ENCODE measurements at places on chromosomes 1 and 21.

DNA sequence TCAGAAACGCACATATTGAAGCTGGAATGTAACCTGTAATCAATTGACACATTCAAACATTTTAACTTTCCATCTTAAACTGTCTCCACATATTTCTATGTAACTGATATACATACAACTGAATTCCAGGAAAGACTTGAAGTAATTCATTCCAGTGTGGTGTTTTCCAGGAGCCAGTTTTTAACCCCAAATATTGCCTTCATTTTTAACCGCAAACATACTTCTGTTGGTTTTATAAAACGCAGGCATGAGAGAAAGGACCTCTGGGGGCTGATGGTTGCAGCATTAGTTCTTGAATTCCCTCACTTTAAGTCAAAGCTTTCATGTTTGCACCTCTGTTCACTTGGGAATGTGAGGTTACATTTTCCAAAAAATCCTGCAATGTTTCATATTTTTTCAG lies 204.1 kb downstream of the CRB1 start:
- DNase-seq: no peak

- no peak for DNase-seq
Observed at GRCh38 chr1:118143831-118144230, 41.2 kb downstream of the SPAG17 start.

GRCh38 chr1:84985365-84985764 lies 11.5 kb downstream of the MCOLN2 start:
- no peak for DNase-seq

- no peak for DNase-seq
Observed at GRCh38 chr1:205056188-205056611, 13.2 kb downstream of the CNTN2 start.

DNA sequence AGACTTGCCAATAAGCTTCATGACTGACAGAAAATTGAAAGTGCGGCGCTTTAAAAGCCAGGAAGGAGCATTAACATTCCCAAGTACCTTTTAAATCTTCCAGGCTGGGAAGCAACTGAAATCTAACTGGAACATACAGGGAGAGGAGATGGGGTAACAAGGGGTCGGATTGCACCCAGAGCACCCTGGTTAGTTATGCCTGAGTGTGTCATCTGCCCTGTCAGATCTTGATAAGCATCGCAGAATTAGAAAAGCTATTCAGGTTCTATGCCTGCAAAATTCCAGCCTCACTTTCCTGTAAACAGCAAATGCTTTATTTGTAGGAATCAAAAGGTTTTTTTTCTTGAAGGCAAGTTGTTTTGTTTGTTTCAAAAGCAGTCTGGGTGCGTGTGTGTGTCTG lies 58.5 kb downstream of the SERBP1 start:
- no peak for DNase-seq

Measured in DMS 273 treated with DMSO at 0.1 percent for 48 hours (cell line).